Germinal center (tissue), 1 donor: ENCODE measurements at places on chromosomes 16 and 17.
A peak's percentile ranks its signal among the peaks of the same experiment; 100 is the strongest.

- DNase-seq = no peak
Measured at GRCh38 chr16:77946823-77947222, 75.5 kb upstream of the CLEC3A start.

DNA sequence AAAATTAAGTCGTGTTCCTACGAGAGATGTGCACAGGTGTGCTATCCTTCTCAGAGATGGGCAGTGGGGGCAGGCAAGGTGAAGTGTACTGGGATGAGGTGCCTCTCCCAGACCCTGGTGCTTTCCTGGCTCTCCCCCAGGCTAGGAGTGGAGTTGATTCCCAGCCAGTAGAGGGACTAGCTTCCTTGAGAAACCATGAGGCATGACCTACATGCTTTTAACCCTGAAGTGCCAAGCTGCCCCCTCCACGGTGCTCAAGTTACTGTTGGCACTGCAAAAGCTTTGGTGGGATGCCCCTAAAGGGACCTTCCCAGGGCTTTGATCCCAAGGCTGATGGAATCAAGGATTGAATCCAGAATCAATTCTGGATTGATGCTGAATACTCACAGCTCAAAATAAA, 47.0 kb upstream of the SREBF1 start:
- no peak for DNase-seq

DNA sequence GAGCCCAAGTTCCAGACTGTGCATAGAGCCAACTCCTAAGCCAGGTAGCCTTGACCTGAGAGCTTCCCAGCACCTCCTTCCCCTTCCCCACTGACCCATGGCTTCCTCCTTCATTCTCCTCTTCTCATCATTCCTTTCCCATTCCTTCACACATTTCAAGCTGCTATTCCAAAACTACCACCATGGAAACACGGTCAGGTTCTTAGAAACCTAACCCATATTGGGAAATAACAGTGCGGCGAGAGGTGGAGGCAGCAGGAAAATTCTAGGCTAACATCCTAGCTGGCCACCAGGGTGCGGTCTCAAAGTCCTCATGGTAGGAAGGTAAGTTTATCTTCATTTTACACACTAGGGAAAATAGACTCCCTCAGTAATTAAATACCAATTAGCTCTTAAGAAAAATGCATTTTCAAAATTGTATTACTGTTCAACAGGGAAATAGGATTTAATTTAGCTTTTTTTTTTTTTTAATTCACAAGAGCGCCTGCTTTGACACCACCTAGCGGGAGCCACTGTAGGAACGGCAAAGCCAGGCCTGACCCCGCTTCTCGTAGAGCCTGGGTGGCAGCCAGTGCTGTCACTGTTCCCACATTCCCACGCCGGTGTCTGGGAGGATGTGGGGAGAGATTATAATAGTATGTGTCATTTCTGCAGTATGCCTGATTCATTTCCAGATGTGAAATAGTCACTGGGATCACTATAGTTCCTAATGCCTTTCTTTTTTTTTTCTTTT, 14.0 kb upstream of the SPHK1 start:
- DNase-seq = no peak

DNA sequence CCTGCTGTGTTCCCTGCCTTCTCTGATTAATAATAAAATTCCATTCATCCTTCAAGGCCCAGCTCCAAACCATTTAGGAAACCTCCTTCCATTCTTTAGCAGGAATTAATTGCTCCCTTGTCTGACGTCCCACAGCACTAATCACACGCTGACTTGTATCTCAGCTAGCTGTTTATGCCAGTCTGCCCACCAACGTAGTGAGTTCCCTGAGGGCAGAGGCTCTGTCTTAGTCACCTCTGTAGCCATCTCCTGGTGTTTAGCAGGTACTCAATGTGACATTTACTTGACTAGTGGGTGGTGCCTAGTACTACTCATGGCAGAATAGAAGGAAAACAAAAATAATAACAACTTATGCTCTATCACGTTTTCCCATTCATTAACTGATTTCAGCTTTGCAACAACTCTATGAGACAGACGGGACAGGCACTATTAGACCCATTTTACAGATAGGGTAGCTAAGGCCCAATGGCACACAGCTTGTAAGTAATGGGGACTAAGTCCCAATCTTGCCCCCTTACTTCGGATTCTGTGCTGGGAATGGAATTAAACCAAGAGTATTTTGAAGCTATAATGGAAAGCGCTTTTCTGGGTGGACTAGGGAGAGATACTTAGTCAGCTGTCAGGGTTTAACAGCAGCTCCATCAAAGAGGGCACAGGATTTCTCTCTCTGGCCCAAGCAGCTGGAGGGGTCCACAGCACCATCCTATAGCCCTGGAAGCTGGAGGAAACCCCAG, 931 bp upstream of the WIPF2 start:
- DNase-seq = no peak

DNA sequence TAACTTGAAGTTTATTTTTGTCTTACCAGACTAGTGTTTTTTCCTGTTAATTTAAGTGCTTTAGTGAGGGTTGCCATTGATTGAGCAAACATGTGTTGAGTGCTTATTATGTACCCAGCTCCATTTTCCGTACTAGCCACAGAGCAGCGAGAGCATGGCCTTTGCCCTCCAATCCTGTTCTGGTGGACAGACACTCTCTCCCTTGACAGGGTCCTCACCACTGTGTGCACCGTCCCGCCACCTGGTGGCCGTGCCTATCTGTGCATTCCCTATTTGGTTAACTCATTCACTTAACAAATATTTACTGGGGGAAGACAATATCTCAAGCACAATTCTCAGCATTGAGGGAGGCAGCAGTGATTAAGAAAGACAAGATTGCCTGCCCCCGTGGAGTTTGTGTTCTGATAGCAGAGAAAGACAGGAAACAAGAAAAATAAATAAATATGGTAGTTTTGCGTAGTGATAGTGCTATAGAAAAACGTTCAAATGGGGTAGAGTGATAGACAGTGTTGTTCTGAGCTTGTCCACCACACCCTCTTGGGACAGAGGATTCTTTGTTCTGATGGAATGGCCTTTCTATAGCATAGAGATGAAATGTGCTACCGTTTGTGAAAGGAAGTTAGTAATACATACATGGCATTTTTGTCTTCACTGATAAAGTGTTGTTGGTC, 13.0 kb downstream of the CDH13 start:
- peak; percentile 24 for DNase-seq

DNA sequence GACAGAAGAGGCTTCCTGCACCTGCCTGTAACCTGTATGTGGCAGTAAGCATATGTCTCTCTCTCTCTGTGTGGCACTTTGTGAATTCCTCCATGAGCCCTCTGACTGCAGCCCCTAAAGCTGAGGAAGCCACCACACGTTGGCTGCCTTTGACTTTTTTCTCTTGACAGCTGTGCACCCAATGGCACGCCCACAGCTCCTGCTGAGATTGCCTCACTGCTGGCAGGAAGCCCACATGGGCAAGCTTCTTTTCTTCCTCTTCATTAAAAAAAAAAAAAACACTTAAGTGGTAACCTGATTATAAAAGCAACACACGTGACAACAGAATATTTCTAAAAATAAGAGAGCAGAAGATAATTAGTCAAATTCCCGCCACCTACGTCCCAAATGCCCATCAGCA, 34.0 kb upstream of the PIRT start:
- no peak for DNase-seq

DNA sequence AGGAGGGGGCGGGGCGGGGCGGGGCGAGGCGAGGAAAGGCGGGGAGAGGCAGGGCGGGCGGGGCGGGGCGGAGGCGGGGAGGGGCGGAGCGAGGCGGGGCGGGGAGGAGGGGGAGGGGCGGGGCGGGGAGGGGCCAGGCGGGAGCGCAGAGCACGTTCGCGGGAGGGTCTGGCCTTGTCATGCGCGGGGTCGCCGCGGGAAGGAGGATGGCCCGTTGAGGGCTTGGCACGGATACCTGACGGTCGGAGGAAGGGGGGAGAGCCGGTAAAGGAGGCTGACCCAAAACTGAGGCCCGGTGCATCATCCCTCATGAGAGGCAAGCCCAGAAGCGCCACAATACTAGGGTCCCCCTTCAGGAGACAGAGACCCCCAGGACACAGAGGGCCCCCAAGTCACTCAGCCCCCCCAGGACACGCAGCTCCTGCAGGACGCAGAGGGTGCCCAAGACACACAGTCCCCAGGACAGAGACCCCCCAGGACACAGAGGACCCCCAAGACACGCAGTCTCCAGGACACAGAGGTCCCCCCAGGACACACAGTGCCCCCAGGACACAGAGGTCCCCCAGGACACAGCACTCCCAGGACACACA, 593 bp upstream of the WDR45B start:
- peak; percentile 72 for DNase-seq

- DNase-seq = no peak
Measured at GRCh38 chr17:81828656-81829055, 4.4 kb downstream of the MCRIP1 start.

DNA sequence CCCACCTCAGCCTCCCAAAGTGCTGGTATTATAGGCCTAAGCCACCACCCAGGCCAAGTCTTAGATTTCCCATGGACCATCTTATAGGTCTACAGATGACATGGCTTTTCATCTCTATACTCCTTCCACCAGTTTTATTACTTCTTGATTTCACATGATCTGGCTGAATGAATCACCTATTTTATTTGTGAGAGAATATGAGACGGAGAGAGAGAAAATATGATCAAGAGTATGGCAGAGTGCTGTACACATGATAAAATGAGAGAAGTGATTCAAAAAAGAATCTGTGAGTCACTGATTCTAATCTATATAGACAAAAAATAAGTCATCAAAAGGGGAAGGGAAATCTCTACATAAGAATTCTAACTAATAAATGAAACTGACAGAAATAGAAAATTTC, 13.7 kb downstream of the ACSM1 start:
- DNase-seq = no peak

- no peak for DNase-seq
Measured at GRCh38 chr16:68607443-68607842, 37.7 kb upstream of the CDH3 start.

GRCh38 chr16:74738816-74739215, 35.8 kb downstream of the FA2H start:
- no peak for DNase-seq

- DNase-seq = no peak
Measured at GRCh38 chr17:29972277-29972676, 30.8 kb downstream of the EFCAB5 start.

- no peak for DNase-seq
Measured at GRCh38 chr16:89623511-89624261, 10.2 kb downstream of the DPEP1 start.

GRCh38 chr16:87739801-87740200, 26.0 kb downstream of the KLHDC4 start:
- DNase-seq = no peak

GRCh38 chr17:74354123-74354522, 7.5 kb downstream of the BTBD17 start:
- DNase-seq = peak; percentile 49

GRCh38 chr17:33847900-33848299, 407.2 kb upstream of the CCL2 start:
- DNase-seq = no peak

DNA sequence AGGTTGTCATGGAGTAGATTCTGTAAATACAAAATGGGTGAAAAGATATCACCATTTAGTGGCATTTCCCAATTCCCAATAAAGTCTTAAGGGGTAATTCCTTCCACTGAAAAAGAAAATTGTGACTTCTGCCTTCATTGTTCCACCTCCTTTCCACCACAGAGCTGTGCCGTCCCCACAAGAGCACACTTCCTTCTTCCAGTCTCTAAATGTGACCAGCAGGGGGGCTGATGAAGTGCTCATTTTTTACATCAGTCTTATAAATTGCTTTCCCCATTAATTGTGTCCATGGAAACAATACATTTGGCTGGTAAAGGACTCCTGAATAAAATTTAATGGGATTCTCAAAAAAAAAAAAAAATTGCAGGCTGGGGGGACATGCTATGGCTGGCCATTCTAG, 260.8 kb upstream of the PSMD7 start:
- DNase-seq = no peak

- no peak for DNase-seq
Measured at GRCh38 chr17:8277317-8277716, 11.2 kb upstream of the RANGRF start.

GRCh38 chr16:11413907-11414595, 68.8 kb downstream of the RMI2 start:
- no peak for DNase-seq

GRCh38 chr17:78602246-78602645, 25.1 kb upstream of the DNAH17 start:
- no peak for DNase-seq

- no peak for DNase-seq
Measured at GRCh38 chr17:28385406-28385805, 13.9 kb downstream of the SARM1 start.

GRCh38 chr16:49599704-49600103, 226.1 kb downstream of the C16orf78 start:
- no peak for DNase-seq

GRCh38 chr16:50960517-50961202, 190.4 kb downstream of the SALL1 start:
- DNase-seq = no peak

- DNase-seq = no peak
Measured at GRCh38 chr17:79923974-79924638, 84.9 kb upstream of the CBX4 start.

- DNase-seq = no peak
Measured at GRCh38 chr17:79925242-79925957, 86.2 kb upstream of the CBX4 start.

GRCh38 chr17:79033741-79034501, 10.0 kb downstream of the C1QTNF1 start:
- no peak for DNase-seq

DNA sequence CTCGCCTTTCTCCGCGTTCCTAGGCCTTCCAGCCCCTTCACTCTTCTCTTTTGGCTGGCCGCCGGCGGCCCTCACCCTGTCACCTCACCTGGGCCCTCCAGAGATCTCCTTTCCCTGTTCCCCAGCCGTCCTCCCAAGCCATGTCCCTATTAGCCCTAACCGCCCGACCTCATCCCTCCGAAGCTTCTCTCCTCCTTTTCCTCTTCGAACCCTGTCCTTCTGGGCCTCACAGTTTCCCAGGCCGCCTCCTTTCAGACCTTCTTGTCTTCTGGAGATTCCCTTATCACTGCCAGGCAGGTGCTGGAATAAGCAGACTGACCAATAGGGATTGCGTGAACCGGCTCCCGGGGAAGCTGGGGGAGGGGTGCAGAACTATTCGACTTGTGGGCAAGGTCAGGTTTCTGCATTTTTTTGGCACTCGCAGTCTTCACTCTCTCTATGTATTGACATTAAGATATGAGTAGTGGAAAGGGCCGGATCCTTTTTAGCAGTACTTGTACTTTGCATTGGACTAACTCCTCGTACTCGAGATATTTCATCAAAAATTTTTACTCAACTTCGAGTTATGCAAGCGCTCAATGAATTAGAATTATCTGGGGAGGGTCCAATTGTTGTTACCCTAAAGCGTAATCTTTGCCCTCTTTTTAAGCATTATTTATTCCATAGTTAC, 690 bp downstream of the RHOT1 start:
- DNase-seq = peak; percentile 24
